CD4-positive, alpha-beta T cell (primary cell): ENCODE measurements at places on chromosomes 2 and 18.

GRCh38 chr2:101748000-101748399 is 50.5 kb downstream of the MAP4K4 start:
- no peak for DNase-seq

- no peak for DNase-seq
Measured at GRCh38 chr2:96336104-96336775, 674 bp downstream of the NCAPH start.

GRCh38 chr2:190912726-190913125 is 32.1 kb downstream of the GLS start:
- no peak for DNase-seq

- no peak for DNase-seq
Measured at GRCh38 chr2:17476830-17477229, 41.4 kb downstream of the RAD51AP2 start.

- DNase-seq = no peak
Measured at GRCh38 chr2:68741238-68741637, 6.6 kb downstream of the ARHGAP25 start.
